ENCODE measurements at places on chromosomes 5 and 9.

- no peak for DNase-seq
Observed at GRCh38 chr5:111735583-111736270, 21.3 kb downstream of the NREP start.

GRCh38 chr5:172644266-172644665 is 3.2 kb downstream of the NEURL1B start:
- DNase-seq: no peak

GRCh38 chr5:103428411-103428871 is 134.1 kb downstream of the NUDT12 start:
- DNase-seq: no peak

GRCh38 chr5:99023330-99023729 is 94.5 kb upstream of the CHD1 start:
- no peak for DNase-seq

GRCh38 chr5:75612226-75612569 is 945 bp downstream of the ANKDD1B start:
- DNase-seq: no peak

GRCh38 chr5:102226321-102226720 is 69.8 kb downstream of the SLCO4C1 start:
- no peak for DNase-seq

- DNase-seq: no peak
Observed at GRCh38 chr5:110099572-110099971, 409.8 kb downstream of the MAN2A1 start.

GRCh38 chr9:136122425-136123383 is 4.0 kb upstream of the TMEM250 start:
- DNase-seq: peak; percentile 49

- no peak for DNase-seq
Observed at GRCh38 chr9:25891527-25891926, 213.3 kb upstream of the TUSC1 start.

- no peak for DNase-seq
Observed at GRCh38 chr5:16842896-16843295, 93.2 kb downstream of the MYO10 start.

- no peak for DNase-seq
Observed at GRCh38 chr5:150211156-150212030, 21.5 kb downstream of the SLC6A7 start.

DNA sequence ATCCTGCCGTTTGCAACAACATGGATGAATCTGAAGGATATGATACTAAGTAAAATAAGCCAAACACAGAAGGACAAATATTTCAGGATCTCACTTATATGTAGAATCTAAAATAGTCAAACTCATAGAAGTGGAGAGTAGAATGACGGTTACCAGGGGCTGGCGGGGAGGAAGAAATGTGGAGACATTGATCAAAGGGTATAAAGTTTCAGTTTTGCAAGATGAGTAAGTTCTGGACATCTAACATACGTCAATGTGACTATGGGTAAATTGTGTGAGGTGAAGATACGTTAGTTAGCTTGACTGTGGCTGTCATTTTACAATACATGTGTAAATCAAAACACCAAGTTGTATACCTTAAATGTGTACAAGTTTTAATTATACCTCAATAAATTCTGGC is 200.3 kb downstream of the SNX18 start:
- DNase-seq: no peak

- no peak for DNase-seq
Observed at GRCh38 chr5:138595180-138595795, 20.1 kb upstream of the HSPA9 start.

DNA sequence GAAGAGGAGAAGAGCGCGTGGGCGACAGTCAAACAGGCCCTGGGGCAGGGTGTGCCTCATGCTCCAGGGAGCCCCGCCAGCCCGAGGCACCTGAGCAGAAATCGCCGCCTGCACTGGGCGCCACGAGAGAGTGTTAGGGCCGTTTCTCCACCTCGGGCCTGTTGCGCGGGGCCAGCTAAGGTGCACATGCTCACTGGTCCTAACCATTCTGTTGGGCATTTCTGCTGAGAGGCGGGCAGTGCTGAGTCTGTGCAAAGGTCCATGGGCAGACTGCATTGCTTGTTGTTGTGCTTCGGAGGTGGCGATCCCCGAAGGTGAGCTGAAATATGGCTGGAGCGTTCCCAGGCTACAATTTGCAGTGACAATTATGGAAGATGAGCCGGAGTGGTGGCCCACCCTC is 367.8 kb upstream of the SPATA31A5 start:
- DNase-seq: no peak

DNA sequence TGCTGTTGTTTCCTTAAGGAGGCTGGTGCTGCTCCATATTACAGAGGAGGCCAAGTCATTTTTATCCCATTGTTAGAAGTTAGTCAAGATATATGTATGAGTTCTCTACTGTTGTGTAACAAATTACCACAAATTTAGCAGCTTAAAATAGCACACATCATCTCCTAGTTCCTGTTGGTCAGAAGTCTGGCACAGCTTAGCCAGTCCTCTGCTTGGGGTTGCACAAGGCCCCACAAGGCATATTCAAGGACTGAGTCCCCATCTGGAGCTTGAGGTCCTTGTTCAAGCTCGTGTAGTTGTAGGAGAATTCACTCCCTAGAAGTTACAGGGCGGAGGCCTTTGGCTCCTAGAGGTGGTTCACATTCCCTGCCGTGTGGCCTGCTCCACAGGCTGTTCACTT is 14.7 kb downstream of the MTAP start:
- no peak for DNase-seq

- no peak for DNase-seq
Observed at GRCh38 chr9:38343037-38343436, 49.5 kb upstream of the ALDH1B1 start.

- DNase-seq: no peak
Observed at GRCh38 chr5:111756581-111757354, at the start of gene NREP. TSS of gene NREP (minus strand) at chr5:111757194. CDS start at chr5:111755772, 1,422 bp downstream.

DNA sequence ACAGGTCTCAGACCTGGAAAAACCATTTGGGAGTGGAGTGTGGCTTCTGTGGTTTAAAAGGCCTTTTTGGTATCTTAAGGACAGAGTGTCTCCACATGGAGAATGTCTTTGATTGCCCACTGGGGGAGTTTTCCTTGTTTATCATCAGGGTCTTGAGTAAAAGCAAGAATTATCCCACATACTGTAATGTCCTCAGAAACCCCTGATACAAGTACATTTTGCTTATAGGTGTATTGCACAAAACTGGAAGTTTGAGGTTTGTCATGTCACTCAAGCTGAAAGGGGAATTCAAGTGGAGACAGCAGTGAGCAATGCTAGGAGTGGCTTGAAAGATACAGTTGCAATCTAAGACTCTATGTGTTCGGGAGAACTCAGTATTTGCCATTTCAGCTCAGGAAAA is 62.7 kb upstream of the GRAMD2B start:
- DNase-seq: no peak

DNA sequence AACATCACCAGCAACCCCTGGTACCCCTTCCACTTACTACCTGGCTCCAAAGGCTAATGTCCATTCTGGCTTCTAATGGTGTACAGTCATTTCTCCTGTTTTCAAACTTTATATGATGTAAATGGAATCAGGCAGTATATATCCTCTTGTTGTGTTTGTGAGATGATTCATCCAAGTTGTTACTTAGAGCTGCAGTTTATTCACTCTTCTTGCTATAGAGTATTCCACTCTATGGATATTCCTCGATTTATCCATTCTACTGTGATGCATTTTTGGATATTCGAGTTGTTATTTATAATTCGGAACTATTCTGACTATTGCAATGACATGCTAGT is 32.4 kb downstream of the IRF1 start:
- no peak for DNase-seq

DNA sequence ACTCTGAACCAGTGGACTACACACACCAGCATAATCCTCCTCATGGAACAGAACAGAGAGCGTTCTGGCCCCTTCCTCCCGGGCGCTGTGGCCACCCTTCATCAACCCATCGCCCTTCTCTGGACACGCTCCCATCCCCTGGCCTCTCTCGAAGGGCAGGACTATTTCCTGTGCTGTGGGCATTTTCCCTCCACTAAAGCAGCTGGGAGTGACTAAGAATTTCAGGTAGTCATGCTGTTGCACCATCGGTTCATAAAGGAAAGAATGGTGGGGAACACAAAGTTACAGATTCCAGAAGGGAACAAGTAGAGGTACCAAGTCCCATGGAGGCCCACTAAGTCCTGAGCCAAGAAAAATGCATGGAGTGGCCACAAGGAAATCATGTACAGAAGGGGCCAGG is 68.6 kb downstream of the EPB41L4B start:
- DNase-seq: no peak

GRCh38 chr5:109838157-109838556 is 148.4 kb downstream of the MAN2A1 start:
- no peak for DNase-seq

DNA sequence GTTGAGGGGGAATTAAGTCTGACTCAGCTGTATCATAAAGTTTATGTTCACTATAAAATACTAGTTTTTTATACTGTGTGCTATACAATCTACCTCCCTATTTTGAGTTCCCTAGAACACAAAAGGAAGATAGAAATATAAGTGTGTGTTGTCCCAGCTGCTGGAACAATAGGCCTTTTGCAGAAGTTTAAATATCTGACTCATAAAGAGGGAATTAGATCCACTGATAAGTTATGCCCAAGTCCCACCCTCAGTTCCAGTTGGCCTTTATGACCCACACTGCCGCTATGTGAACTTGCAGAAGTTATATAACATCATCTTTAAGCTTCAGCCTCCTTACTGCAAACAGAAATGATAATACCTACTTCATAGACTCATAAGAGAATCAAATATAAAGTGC is 88.5 kb upstream of the DAB2 start:
- DNase-seq: no peak

DNA sequence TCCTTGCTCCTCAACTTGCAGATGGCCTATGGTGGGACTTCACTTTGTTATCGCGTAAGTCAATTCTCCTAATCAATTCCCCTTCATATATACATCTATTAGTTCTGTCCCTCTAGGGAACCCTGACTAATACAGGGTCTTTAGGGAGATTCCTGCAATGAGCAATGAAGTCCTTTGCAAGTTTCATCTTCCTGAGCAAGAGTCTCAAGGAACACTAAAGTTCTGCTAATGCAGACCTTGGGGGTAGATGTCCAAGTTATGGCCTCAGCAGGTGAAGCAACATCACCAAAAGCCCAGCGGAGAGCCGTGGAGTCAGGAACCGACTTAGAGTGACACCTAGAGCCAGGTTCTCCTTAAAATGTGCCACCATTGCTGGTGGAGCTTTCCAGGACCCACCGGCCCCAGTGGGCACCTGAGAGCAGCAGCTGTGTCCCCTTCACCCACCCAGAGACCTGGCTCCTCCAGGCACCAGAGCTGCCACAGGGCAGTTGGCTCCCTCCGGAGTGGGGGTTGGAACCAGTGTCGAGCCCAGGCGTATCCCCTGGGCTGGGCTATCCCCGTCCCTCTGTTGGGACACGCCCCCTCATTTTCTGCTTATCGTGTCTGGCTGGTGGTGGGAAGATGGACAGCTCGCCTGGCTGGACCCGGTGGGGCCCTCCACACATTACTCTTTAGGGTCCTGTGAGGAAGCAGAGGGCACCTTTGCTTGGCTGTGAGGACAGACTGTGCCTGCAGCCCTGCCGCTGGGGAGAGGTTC is 10.9 kb upstream of the FCN1 start:
- DNase-seq: no peak

GRCh38 chr5:172705576-172706084 is 64.6 kb downstream of the NEURL1B start:
- no peak for DNase-seq

DNA sequence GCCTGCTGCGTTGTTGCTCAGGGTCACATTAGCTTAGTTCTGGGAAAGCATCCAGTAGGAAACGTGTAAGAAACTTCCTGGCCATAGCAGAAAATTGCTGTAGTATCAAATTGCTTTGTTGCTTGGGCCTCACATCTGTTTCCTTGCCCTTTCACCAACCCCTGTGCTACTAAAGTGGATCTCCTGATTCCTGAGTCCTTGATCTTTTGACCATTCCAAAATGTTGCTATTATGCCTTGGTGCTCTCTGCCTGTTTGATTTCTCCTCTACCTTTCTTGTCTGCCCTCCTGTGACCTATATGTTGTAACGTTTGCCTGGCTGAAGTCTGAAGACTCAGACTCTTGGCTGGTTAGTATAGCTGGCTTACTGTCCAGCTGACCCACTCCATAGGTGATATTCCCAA is 350.5 kb downstream of the ADGRV1 start:
- DNase-seq: no peak

GRCh38 chr5:16489322-16489791 is 23.8 kb upstream of the ZNF622 start:
- DNase-seq: no peak

DNA sequence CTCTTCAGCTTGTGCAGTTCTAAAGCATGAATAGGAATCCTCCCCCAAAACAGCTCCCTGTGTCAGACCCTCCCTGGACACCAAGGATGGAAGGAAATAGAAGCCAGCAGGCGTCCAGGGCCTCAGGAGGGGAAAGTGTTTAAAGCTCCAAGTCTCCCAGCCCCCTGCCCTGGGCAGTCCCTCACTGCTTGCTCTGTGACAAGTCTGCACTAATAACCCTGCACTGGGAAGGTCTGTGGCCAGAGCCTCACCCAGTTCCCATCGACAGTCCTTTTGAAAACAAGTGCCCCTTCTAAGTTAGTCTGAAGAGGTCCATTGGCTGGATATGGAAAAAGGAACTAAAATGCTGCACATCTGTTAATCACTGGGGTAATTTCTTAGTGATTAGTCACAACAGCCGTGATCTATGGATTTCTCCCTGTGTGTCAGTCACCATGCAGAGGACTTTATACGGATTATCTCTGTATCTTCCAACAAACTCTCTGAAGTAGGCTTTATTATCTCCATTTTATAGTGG is 195.3 kb downstream of the FBXL7 start:
- DNase-seq: no peak

DNA sequence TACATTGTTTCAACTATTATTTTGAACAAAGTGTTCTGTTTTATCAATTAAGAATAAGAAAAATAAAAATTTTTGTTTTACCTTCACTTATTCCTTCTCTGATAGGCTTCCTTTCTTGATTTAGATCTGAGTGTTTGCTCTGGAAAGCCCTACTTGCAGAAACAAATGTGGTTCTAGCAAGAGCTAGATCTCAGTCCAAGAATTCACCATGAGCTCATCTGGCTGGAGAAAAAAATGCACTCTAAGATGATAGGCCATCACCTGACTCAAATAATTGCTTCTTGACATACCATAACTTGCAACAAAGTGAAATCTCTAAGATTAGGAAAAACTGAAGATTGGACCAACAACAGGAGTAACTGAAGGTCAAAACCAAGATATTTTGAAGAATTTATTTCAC is 6.3 kb upstream of the RLN2 start:
- no peak for DNase-seq
